DMS153 (cell line): ENCODE measurements at places on chromosomes 12 and 14.

GRCh38 chr12:92133171-92133570 is 12.5 kb downstream of the BTG1 start:
- DNase-seq, result no peak

- no peak for DNase-seq
Measured at GRCh38 chr14:68922886-68923285, 56.2 kb downstream of the ACTN1 start.

DNA sequence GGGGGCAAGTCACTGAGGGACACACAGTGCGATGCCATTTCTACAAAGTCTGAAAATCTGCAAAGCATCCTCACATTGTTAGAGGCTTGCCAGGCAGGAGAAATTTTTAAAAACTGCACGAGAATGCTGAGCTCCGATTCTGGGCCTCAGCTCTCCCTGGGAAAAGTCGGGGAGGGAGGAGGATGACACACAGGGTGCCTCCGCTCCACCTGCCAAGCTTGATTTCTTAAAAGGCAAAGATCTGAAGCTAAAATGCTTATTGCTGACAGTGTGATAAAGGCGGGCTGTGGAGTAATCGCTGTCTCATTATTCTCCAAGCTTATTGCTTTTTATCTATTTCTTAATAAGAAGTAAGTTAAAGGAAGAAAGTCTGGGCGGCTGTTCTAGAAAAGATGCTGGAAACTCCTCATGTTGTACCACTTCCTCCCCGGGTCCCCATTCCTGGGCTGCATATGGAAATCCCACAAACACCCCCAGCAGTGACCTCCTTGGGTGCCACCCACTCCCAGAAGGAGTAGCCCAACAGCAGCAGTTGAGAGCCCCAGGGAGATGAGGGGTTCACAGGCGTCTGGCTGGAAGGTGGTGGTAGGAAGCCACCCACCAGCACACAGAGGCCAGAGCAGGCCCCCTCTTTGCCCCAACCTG is 55.0 kb downstream of the CCDC85C start:
- DNase-seq, result no peak

DNA sequence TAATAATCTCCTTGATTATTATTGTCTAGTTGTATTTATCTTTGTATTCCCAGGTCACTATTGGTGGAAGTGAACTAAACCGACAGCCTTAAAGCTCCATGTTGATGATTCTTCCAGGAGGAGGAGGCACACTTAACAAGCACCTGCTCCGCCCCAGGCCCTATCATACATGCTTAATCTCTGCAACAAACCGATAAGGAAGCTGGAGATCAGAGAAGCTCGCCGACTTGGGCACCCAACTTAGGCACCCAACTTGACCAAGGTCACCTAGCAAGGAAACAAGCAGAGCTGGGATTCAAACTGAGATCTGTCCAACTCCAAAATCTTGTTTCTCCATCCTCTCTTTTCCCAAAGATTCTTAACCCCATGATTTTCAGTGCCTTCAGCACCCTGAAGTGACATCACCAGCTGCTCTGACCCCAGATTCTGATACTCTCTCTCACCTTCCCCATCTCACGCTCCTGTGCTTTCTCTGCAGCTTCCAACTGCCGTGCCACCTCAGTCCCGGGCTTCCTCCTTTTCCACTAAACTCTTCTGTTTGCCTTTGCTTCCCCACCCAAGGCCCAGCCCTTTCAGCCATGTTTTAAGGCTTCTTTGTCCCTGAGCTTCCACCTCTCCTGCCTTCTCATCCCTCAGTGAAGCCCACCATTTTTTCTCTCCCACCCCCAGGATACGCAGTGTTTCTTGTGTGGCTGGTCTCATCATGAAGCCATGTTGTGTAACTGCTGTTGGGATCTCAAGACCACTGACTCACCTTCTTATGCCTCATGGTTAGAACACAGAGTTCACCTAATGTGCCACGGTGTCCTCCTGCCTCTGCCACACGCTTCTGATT is 6.6 kb upstream of the KRT18 start:
- DNase-seq, result no peak

- no peak for DNase-seq
Measured at GRCh38 chr14:101781240-101782061, 19.9 kb downstream of the PPP2R5C start.

DNA sequence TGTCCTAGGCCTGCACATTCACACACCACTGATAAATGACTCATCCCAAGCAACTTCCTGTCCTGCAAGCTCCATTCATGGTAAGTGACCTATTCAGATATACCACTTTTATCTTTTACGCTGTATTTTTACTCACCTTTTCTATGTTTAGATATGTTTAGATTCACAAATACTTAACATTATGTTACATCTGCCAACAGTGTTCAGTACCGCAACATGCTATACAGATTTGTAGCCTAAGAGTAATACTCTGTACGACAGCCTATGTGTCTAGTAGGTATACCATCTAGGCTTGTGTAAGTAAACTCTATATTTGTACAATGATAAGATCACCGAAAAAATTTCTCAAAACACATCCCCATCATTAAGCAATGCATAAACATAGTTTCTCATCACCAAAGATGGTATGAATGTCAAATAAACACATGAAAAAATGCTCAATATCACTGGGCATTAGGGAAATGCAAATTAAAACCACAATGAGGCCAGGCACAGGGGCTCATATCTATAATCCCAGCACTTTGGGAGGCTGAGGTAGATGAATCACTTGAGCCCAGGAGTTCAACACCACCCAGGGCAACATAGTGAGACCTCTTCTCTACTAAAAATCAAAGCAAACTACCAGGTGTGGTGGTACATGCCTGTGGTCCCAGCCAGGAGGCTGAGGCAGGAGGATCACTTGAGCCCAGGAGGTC is 20.7 kb downstream of the ATXN2 start:
- DNase-seq, result no peak

DNA sequence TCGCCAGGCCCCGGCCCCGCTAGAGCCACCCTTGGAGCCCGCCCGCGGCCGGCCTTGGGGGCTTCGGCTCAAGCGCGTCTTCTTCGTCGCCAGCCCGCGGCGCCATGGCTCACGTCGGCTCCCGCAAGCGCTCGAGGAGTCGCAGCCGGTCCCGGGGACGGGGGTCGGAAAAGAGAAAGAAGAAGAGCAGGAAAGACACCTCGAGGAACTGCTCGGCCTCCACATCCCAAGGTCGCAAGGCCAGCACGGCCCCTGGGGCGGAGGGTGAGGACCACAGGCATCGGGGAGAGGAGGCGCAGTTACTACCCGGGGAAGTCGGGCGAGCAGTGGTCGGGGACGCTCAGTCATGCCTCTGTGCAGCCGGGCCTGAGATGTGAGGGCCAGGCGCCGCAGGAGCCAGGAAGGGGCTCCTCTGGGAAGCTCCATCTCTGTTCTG is 573 bp downstream of the ARL6IP4 start:
- no peak for DNase-seq

- DNase-seq, result no peak
Measured at GRCh38 chr12:132227118-132227517, 82.9 kb downstream of the NOC4L start.

- DNase-seq, result peak; percentile 28
Measured at GRCh38 chr12:124771462-124772288, 92.0 kb downstream of the SCARB1 start.

- DNase-seq, result no peak
Measured at GRCh38 chr12:116476227-116476822, 82.9 kb upstream of the MAP1LC3B2 start.

GRCh38 chr12:80217011-80217535 is 117.7 kb downstream of the OTOGL start:
- DNase-seq, result no peak

DNA sequence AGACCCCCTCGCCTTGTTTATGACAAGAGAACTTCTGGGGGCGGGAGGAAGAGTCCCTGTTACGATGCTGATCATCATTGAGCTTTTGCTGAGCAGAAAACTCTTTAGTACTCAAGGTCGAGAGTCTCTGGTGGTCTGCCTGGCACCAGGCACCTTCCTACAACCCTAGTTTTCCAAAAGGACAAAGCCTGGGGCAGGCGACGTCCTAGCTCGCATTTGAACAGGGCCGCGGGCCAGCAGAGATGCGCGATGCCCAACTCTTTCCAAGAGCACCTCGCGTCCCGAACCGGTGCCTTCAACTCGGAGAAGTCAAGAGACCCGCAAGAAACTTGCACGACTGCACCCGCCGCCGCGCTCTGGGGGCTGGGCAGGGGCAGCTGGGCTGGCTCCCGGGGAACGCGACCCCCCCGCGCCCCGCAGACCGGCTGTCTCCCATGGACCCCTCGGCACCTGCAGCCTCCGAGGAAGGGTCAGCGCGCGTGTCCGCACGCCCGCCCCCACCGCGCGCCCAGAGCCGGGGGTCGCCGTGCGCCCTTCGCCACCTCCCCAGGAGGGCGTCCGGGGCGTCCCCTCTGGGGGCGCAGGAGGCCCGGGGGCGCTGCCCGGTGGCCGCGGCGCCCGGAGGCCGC is 377 bp upstream of the BCL7A start:
- DNase-seq, result no peak

DNA sequence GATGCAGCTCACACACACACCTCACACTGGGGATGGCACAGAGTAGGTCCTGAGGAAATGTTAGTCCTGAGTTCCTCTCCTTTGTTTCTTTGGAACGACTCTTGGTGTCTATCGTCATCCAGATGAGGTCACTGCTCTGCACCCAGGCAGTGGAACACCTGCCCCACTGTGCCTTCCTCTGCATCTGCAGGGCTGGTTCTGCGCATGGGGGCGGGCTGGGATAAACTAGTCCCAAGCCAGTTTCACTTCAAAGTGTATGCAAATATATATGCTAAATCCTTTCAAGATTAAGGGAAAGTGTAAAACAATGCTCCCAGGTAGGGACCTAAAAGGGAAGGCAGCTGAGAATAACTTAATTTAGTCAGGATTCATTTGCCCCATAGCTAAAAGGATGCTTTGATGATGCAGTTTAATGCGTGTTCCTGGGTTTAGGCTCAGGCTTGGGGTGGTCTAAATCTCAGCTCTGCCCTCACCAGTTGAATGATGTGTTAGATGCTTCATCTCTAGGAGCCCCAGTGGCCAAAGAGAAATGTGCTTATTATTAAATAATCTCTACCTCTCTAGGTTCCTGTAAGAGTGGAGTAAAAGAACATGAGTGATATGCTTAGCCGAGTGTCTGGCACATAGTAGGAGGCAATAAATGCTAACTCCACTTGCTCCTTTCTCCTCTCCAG is 47.1 kb upstream of the OVCH1 start:
- DNase-seq, result no peak

GRCh38 chr14:44820230-44820964 is 141.3 kb downstream of the KLHL28 start:
- DNase-seq, result no peak

- DNase-seq, result no peak
Measured at GRCh38 chr14:68691031-68691791, 101.7 kb downstream of the ZFP36L1 start.

DNA sequence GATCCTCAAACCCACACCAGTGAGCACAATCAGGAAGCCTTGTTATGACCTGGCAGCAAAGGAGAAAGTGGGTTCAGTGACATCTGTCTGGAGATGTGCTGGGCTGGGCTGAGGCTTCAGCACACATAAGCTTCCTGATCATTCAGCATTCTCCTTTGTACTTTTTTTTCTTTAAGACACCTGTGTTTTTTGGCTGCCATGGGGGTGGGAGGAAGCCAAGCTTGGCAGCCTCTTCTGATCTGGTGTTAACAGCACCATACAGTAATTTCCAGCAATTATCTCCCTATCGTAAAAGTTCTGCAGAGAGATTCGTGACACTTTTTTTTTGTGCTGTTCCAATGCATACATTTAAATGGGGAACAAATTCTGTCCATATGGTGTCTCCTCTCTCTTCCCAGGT is 38.9 kb upstream of the RASSF3 start:
- DNase-seq, result no peak

- peak; percentile 8 for DNase-seq
Measured at GRCh38 chr12:115998119-115998633, 279.3 kb downstream of the MED13L start.

DNA sequence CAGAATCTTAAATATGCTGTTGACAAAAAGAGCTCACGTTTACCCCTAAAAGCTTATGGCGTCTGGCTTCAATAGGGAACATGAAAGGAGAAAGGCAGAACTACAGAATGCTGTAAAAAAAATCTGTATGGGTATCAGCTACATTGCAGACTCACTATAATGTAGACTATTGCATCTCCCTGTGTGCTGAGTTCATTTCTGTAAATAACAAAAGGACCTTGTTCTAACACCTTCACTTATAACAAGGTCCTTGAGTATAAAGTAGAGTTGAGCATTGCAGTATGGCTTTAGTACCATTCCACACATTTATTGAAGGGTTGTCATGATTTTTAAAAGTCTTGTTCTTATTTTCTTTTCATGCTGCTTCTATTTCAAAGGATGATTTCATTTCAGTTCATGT is 165.3 kb downstream of the NPAS3 start:
- DNase-seq, result no peak

DNA sequence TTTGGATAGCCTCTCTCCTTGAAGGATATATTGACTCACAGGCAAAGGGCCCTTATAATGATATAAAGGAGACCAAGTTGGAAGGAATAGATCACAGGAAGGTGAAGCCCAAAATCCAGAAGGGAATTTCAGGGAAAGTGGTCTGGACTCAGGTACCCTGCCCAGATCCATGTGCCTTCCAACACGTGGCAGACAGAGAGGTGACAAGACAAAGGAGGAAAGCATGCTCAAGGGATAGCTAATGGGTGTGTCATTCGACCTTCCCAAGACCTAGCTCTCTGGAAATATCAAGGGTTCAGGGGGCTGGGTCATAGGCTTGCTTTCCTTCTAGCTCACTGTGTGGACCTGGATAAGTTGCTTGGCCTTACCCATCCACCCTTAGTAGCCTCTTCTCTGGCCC is 214.3 kb downstream of the ZFP36L1 start:
- DNase-seq, result no peak

- DNase-seq, result no peak
Measured at GRCh38 chr14:30621354-30621939, 672 bp upstream of the SCFD1 start.

GRCh38 chr12:123943816-123944215 is 28.8 kb downstream of the CCDC92 start:
- no peak for DNase-seq

GRCh38 chr14:100346306-100347091 is 23.4 kb downstream of the SLC25A47 start:
- DNase-seq, result no peak

GRCh38 chr14:25411781-25412757 is 362.1 kb upstream of the STXBP6 start:
- peak; percentile 17 for DNase-seq

- no peak for DNase-seq
Measured at GRCh38 chr14:101934601-101935150, 29.7 kb upstream of the DYNC1H1 start.

DNA sequence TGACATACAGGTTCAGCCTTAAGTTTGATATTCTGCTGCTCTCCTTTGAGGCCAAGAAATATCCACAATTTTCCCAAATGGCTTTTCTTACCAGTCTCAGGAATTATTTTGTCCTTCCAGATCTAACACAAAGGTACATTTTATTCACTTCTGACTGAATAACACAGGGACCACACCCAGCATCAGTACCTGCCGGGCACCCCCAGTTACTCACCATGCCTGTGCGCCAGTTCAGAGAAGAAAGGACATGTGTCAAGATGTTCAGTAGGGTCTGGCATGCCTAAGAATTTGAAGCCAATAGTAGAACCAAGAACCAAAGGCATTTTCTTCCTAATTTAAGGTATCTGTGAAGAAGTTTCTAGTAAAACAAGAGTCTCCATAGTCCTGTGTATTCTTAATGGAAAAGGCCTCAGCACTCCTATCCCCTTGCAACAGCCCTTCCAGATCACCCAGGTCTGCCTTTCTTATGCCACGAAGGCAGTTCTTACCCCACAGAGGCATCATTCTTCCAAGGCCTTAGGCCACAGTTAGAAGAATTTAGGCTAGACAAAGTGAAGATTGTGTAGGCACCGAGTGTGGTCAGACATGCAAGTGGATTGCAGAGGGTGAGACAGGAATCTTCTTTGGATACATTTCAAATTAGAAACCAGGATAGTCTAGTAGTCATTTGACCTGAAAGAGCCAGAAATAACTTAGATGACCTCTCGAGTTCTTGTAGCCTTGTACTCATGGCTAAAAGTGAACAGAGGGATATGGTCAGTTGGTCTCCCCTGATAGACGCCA is 140.1 kb upstream of the HIF1A start:
- no peak for DNase-seq
